ENCODE measurements at places on chromosomes 2 and 18.

GRCh38 chr2:230564805-230565779 is 147.6 kb upstream of the CAB39 start:
- no peak for DNase-seq

DNA sequence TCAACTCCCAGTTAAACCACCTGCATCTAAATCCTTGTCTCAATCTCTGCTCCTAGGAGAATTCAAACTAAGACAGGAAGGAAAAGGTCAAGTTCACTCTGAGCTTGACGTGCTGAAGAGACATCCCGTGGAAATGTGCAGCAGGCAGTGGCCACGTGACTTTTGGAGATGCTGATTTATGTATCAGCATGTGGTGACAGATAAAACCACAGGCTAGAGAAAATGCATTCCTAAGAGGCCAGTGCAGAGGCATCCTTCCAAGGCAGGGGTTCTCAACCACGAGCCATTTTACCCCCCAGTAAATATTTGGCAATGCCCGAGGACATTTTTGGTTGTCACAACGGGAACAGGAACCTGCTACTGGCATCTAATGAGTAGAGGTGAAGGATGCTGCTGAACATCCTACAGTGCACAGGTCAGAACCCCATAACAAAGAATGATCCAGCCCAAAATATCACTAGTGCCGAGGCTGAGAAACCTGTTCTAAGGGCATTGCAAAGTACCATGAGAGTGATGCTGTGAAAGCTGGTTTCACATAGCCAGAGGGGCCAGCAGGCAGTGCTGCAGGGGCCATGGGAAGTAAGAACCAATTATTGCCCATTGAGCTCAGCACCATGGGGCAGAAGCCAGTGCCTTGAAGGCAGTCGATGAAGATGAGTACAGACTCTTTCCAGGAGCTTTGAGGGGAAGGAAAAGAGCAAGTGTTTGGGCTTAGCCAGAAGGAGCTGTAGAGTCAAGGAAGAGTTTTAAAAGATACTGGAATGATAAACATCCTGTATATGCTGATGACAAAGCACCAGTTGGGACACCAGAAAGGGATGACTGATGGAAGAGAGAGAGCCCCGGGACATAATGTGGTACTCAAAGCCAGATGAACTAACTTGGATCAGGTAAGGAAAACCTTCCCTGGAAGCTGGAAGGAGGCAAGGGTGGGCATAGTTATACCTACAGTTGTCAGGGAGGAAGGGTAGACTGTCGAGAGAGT is 174.6 kb downstream of the HAUS1 start:
- DNase-seq = no peak

DNA sequence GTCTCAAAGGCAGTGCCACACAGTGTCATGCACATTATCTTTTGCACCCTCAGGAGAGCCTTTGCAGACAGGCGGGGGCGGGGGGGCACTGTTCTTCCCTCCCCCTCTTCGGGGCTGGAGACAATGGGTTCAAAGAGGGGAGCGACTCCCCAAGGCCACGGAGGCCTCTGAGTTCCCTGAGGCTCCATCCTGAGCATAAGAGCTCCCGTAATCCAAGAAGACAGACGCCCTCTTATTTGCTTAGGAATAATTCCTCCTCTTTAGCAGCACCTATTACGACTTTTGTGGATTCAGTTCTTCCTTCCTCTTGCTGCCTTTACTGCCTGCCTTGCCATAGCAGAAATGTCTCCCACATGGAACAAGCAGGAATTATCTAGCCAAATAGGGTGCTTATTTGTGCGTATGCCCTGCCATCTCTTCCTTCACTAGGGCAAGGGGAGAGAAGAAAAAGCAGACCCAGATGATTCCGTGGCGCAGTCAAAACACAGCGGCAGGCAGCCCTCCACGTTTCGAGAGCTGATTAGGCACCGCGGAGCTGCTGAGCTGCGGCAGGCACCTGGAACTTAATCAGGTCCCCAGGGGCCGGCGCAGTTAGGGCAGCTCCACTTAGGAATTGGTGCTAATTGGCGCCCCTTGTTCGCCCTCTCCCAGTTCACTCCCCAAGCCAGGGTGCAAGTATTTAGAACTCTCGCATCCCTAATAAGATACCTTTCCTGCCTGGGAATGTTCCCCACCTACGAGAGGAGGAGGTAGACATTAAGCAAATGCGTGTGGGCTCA is 233.4 kb upstream of the MYT1L start:
- no peak for DNase-seq

DNA sequence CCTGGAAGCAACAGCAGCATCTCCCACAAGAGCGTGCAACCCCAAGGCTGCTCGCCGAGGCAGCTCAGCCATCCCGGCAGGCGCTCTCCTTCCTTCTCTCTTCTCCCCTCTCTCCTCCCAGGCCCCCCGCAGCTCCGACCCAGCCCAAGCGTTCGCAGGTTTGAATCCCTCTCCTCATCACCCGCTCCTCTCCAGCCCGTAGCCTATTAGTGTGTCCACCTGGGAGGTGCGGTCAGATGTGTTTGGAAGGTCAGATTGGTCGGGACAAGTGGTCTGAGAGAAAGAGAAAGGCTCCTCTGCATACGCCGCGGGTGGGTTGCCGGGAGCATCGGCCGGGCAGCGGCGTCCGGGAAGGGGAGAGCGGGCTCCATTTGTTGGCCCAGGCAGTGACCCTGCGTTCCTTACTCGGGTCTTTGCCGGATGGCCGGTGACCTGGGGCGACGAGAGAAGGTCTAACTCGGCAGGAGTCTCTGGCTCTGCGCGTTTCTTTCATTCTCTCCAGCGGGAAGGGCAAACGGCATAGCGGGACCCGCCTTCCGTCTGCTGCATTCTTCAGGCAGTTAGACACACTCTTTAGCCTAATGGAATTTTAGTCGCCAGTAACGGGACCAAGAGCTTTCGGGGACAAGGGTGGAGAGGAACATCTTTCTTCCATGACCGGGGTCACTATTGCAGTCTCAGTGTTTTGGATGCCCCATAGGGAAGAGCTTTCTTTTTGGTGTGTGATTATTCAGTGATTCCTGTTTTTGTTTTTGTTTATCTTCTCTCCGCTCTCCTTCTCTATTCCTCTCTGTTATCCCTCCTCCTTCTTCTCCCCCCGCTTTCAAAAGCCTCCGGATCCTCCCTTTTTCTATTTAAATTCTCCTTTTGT is 1.1 kb upstream of the TMEFF2 start:
- DNase-seq = no peak

GRCh38 chr2:48247206-48247605 is 282.7 kb upstream of the STON1 start:
- DNase-seq = no peak

GRCh38 chr2:39432701-39433100 is 4.4 kb downstream of the MAP4K3 start:
- DNase-seq = no peak

DNA sequence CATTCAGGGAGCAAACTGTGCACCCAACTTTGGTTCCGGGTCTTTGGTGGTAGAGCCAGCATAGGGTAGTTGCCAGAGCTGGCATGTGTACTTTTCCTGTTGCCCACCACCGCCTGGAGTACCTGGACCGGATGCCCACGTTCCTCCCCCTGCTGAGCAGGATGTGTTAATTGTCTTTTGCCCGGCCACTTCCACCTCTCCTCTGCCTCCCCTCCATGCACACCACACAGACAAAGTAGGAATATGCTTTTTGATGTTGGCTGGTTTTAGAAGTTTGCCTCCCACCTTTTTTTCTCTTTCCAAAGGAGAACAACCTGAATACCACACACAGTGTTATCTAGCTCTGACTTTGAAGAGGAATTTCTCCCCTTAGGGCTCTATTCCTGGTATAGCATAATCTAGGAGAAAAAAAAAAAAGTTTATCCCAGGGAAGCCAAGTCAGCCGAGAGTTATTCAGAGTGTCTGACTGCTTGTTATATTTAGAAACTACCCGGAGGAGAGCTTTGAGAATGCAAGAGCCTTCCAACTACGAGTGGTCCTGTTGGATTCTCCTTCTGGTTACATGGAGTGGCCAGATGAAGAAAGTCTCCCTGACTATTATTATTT is 111.9 kb downstream of the SETBP1 start:
- DNase-seq = no peak

DNA sequence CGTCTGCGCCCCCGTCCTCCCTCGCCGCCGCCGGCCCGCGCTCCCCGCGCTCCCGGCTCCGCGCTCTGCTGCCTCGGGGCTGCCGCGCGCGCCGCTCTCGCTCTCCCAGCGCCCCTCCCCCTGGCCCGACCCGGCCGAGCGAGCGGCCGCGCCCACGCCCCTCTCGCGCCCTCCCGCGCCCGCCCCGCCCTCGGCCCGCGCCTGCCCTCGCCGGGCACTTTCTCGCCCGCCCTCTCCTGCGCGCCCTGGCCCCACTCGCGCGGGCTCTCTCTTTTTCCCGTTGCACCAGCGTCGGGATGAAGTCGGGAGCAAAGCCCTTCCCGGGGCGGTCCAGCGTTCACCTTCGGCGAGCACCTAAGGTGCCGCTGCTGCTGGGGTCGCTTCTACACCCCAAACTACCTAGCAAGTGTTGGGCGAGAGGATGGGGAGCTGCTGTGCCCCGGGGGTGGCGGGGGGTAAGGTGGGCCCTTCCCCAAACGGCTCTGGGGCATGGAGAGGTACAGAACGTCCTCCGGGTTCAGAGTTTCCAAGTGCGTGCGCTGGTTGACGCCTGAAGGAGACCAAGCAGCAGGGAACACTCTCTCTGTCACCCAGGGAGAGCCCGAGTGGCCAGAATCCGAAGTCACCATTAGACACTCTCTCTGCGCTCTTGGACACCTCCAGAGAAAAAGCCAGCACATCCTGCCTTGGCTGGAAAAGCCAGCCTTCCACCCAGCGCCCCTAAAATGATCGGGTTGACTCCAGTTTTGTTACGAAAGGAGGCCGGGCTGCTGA is at the start of gene COLEC12:
TSS of gene COLEC12 (minus strand) at position 70 of the 774 bp plus-strand sequence. CDS start 187 bp downstream, outside the sequence.
- no peak for DNase-seq

- DNase-seq = no peak
These were observed 6.7 kb downstream of the TNFRSF11A start for GRCh38 chr18:62331581-62332356.

DNA sequence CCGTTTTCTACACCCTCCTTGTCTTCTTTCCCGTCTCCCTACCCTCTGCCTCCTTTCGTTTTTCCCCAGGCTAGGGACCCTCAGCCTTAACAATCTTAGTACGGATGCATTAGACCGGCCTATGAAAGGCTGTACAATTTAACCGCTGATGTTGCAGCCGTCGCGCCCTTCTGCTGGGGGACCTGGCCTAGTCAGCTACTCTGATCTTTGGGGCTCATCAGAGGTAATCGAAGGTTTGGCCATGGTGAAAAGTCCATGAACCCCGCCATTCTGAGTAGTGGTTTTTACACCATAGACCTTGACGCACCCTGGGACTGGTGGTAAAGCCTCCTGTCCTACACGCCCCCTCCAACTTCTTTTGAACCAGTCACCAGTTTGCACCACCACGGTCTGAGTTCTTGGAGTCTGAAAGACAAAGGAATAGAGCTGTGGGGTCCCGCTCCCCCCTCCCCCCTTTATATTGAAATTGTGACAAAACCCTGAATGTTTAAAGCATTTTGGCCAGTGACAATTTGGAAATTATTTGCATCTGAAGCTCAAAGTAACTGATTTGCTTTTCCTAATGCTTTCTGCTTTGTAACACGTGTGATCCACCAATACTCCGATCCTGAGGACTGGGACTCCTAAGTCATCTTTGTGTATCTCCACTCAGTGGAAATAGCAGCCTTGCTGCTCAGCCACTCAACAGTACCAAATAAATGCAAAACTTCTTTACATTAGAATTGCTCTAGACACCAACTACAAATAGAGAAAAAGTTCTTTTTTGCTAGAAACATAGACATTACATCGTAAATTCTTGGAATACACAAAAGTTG is 642 bp upstream of the SRSF7 start:
- DNase-seq = no peak

- DNase-seq = no peak
These were observed 135.3 kb downstream of the KLHL29 start for GRCh38 chr2:23520256-23520655.

DNA sequence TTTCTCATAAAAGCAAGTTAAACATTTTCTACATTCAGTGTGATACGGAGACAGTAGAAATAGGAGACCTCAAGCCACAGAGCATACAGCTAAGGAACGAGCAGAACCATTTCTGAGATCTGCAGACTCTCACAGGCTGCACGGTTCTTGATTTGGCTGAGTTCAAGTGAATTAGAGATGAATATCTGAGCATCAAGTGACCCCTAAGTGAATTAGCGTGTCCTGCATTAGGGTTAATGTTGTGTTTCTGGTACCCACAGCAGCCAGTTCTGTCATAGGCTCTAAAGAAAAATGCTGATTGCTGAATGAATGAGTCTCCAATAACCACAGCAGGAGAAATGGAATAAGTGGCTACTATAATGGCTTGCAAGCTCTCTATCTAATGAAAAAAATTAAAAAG is 265.9 kb upstream of the SYT4 start:
- no peak for DNase-seq

DNA sequence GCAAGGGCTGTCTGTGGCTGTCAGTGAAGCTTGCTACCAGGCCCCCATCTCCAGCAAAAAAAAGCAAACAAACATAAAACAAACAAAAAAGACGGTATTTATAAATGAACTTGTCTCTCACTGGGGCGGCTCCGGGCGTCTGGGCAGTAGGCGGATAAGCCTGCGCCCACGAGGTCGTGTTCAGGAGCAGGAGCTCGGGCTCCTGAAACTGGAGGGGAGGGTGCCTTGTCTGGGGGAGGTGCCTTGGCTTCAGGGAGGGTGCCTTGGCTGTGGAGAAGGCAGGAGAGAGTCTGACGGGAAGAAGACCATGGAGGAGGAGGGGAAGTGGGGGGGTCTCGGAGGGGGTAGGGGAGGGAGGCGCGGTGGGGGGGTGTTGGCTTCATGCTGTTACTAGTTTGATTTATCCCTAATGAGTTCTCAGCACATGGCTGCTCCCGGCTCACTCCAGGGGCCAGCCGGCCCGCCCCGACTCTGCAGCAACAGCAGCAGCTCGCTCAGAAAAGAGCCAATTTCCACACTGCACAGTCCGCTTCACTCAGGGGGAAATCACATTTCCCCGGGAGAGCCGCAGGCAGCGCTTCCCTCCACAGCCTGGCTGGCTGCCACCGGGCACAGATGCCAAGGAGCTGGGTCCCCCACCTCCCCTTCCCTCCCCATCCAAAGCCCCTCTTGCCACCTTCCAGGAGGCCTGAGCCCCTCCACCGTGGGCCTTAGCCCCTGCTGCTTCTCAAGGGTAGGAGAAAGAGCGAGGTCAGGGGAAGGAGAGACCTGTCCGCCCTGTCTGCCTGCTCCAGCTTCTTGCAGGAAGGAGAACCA is 38.7 kb downstream of the PSD4 start:
- DNase-seq = no peak

Measured in substantia nigra (tissue), 51 donors.